Left renal pelvis (tissue), 4 donors: ENCODE measurements at places on chromosomes 6 and 20. TPM values are rescaled to one million over a fixed set of nuclear protein-coding genes. Genes with fewer than 3 reads are reported as not detected.

- peak; percentile 70 for DNase-seq
These were observed 241.4 kb downstream of the SLC24A3 start for GRCh38 chr20:19453862-19454261.

The PRL gene
- 0.11 TPM for polyA plus RNA-seq

- DNase-seq, result no peak
These were observed 63.9 kb upstream of the MPC1 start for GRCh38 chr6:166446567-166447065.

The MDFI gene
- polyA plus RNA-seq, result 30.5 TPM

The PBOV1 gene
- polyA plus RNA-seq, result not detected

The EFCAB8 gene
- 0.20 TPM for polyA plus RNA-seq

DNA sequence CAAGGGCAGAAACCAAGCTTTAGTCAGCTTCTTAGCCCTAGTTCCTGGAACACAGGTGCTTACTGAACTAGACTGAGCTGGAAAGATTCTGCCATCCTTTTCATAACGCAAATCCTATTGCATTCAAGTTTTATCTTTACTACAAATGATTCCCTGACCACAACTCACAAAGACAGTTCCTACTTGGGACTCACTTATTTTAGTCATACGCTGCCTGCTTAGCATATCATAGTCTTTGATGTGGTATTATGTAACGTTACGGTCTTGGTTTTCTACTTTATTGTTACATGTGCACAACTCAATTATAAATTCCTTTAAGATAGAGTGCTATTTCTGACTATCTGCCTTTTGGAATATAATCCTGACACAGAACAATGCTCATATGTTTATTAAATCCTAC, 59.1 kb downstream of the BLOC1S5 start:
- no peak for DNase-seq
